Daoy (cell line): ENCODE measurements at places on chromosomes 4 and X.

DNA sequence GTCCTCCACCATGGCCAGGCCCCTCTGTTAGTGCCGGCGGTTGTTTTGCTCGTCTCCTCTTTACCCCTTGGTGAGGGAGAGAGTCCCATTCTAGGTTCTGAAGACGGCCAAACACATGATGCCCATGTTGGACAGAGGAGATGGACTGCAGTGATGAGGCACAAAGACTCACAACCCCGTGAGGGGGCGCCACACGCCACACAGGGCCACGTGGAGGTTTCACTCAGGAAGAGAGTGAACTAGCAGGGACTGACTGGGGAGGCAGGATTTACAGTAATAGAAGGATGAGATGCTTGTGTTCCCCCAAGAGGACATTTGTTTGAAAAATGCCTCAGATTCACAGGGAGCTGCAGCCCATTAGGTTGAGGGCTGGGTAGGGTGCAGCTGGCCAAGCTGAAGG is 655.3 kb upstream of the FRG1 start:
- no peak for DNase-seq

DNA sequence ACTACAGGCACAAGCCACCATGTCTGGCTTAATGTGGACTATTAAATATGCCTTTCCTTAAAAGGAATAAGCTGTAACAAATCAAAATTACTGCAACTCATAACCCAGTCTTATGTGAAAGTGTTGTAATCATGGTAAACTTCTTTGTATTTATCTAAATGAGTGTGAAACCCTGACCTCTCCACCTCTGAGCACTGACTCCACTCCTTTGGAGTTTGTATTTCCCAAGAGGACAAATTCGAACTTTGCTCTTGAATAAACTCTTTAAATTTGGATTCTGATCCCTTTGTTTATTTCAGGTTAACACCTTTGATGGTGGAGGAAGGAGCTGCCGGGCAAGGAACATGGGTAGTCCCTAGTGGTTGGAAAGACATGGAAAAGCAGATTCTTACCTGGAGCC is 48.3 kb upstream of the FAM9A start:
- DNase-seq, result no peak

- no peak for DNase-seq
These were observed 39.1 kb downstream of the ANOS1 start for GRCh38 chrX:8692871-8693270.

DNA sequence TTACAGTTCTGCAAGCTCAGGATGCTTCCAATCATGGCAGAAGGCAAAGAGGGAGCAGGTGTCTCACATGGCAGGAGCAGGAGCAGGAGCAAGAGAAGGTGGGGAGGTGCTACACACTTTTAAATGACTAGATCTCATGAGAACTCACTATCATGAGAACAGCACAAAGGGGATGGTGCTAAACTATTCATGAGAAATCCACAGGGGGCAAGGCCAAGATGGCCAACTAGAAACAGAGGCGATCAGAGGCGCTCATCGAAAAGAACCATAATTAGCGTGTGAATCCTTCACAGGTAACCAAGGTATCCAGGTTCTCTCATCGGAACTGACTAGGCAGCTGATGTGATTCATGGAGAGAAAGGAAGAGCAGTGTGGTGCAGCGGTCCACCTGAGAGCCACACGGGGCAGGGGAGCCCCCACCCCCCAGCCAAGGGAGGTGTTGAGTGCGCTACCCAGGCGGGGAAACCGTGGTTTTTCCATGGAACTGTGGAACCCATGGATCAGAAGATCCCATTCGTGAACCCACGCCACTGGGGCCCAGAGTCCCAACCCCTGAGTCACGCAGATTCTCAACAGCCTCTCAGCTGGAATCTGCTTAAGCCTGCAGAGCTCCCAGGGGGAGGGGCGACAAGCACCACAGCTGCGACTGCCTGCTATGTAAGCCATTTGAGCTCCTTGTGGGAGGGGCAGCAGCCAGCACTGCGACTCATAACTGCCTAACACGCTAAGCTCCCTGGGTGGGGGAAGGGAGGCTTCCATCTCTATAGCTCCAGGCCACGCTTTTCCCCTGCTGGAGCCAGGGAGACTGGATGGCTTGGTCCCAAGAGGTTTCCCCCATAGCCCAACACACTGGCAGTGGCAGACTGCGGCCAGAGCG is 46.7 kb downstream of the FGF16 start:
- no peak for DNase-seq

DNA sequence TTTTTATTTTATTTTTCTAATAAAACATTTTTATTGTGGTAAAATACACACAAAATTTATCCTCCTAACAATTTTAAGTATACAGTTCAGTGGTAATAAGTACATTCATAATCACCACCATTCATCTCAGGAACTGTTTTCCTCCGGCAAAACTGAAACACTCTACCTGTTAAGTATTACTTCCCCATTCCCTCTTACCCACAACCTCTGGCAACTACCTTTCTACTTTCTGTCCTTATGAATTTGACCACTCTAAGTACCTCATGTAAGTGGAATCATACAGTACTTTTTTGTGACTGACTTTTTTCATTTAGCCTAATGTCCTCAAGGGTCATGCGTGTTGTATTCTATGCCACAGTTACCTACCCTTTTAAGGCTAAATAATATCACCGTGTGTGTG is 21.1 kb upstream of the HSFX4 start:
- no peak for DNase-seq

- no peak for DNase-seq
These were observed 183.7 kb downstream of the NSUN7 start for GRCh38 chr4:40933272-40934053.

GRCh38 chr4:76690011-76690905 is 207.7 kb downstream of the SOWAHB start:
- peak; percentile 21 for DNase-seq

- DNase-seq, result no peak
These were observed 21.1 kb downstream of the SLC25A53 start for GRCh38 chrX:104135677-104136076.

- peak; percentile 54 for DNase-seq
These were observed at the start of gene BST1 for GRCh38 chr4:15702941-15703403. Gene BST1, plus strand, starts transcription at chr4:15703065. Its CDS starts 80 bp downstream, at chr4:15703145.

GRCh38 chr4:185249105-185249504 is 39.7 kb downstream of the SNX25 start:
- no peak for DNase-seq

- DNase-seq, result no peak
These were observed 50.1 kb upstream of the CDKN2AIP start for GRCh38 chr4:183394166-183394951.

DNA sequence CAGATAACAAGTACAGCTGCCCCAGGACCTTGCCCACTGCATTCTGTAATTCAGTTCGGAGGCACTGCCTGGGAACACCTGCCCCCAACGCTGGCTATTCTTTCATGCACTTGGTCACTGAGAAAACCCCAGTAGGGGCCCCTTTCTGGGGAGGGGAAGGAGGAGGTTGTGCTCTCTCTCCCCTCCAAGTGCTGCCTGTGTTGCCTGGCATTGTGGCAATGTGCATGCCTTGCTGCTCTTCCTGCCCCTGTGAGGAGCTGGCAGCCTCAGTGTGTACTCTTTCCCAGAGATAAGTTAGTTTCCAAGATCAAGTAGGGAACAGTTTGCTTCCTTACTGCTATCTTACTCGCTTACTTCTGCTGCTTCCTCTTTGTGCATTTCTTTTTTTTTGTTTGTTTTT is 90.8 kb downstream of the AASDH start:
- no peak for DNase-seq

DNA sequence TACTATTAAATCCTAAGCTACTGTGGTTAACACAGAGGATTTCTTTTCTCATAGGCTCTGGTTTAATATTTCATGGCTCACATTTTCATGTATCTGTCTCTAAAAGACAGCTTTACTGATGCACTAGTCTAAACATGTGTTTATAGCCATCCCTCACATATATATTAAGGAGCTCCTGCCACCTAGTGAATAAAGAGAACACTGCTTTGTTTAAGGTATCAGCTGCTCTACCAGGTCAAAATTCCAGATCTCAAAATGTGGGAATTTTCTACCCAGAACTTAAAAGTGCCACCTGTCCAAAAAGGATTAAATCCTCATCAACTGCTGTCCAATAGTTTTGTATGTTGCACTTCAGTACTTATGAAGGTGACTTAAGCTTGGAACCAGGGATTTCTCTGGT is 188.5 kb upstream of the TEX13C start:
- no peak for DNase-seq

GRCh38 chr4:128305942-128306341 is 18.3 kb upstream of the PGRMC2 start:
- no peak for DNase-seq

DNA sequence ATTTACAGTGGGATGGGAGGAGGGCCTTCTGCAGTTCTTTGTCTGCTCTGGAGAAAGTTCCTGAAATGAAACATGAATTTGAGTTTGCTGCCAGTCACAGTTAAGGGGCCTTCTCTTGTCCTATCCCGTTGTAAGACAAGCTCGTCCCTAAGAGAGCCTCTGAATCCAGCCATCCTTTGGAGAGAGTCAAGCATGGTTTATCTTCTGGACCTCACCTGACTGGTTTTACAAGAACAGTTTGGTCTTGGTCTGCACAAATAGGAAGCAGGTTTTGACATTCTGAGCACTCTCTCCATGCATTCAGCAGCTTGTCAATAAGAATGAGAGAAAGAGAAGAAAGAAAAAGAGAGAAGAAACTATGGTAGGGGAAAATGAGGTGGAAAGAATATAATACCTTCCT is 20.4 kb upstream of the TENM3 start:
- no peak for DNase-seq

DNA sequence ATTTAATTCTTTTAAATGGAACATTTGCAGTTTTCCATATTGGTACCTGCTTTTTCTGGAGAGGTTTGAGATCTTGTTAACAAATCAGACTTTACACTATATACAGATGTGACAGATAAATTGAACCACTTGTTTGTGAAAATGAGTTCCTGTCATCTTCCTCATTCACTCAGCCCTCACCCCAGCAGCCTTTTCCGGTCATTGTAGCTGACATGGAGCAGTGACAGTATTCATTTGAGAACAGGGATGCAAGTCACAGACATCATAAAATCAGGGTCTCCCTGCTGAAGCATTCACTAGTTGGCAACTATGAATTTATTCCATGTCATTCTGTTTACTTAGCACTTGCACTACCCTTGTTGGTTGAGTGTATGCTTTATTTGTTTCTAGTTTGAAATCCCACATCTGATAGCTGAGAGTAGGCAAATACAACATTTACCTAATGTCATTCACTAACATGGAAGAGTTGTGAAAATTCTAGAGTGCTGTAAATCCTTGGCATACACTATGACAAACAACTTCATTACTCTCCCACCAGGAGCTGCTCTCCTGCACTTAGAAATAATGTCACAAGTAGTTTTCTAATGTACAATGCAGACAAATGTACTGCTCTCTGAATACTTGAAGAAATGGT is 78.9 kb downstream of the UGT8 start:
- DNase-seq, result no peak

GRCh38 chr4:172858731-172859230 is 309.8 kb upstream of the GALNT7 start:
- no peak for DNase-seq

DNA sequence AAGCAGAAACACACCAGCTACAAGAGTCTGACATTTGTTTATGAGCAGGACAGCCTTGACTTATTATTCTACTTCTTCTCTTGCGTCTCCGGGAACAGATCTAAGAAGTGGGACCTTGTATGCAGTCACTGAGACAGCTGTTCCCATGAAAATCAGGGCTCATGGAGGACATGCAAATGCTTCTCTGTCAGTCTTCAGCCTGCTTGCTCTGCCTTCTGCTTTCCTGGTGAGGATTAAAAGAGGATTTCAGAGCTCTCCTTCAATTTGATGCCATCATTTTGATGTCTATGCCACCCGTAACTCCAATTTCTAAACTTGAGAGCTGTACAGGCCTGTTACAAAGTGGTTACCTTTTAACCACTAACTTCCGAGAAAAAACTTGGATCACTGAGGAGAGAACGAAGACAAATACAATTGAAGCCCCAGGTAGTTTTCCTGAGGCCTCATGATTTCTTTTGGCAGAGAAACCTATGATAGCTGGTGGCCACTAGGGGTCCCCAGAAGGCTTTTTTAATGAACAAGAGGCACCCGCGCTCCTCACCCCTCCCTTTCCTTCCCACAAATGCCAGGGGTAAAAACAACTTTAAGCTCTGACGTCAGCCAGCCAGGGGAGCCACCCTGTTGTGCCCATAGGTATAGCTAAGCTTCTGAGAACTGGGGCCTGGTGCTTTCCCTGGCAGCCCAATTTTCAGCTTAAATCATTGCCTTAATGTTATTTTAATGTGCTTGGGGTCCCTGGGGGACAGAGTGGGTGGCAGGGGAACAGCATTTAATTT is 97.0 kb downstream of the DDIT4L start:
- DNase-seq, result peak; percentile 13
